ENCODE measurements at places on chromosomes 6 and 20.

- no peak for DNase-seq
These were observed 191.3 kb upstream of the ARID1B start for GRCh38 chr6:156585859-156586258.

DNA sequence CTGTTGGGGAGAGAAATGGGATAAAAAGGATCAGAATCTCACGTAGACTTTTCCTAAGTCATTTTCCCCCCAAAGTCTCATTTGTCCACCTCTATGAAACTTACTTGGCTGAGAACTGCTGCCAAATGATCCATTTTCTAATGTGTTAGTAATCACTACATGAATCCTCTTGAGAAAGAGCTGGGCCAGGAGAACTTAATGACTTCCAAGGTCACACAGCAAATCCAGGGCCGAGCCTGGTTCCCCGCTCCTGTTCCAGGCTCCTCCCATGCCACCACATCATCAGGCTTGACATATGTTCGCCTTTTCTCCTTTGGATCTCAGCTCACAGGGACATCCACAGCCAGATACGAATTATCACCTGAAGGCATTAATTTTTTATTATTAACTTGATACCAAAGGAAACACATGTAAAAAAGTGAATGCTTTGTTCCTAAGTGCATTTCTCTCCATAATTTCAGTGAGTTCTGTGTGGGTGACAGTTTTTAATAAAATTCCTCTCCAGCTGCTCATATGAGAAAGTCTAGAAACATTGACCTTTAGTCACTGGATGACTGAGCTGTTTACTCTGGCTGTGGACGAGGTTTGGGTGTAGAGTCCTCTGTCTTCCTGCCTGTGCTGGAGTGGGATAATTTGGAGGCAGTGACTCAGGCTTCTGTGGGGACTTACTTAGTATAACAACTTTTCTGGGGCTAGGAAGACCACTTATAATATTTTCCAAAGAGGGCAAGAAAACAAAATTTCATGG lies 276.3 kb downstream of the PAX1 start:
- DNase-seq = no peak

- DNase-seq = no peak
These were observed 10.4 kb downstream of the PI16 start for GRCh38 chr6:36964908-36965307.

DNA sequence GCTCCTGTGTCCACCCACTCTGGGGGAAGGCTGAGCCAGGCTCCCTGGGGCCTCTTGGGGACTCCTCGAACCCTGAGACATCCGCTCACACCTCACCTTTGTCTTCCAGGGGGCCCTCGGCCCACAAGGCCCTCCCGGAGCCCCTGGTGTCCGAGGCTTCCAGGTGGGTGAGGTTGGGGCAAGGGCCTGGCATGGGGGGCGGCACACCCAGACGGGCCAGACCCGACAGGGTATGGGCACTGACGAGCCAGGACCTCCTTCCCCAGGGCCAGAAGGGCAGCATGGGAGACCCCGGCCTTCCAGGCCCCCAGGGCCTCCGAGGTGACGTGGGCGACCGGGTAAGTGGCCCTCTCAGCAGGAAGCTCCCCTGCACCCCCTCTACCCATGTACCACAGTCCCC lies 13.4 kb downstream of the COL9A3 start:
- no peak for DNase-seq

DNA sequence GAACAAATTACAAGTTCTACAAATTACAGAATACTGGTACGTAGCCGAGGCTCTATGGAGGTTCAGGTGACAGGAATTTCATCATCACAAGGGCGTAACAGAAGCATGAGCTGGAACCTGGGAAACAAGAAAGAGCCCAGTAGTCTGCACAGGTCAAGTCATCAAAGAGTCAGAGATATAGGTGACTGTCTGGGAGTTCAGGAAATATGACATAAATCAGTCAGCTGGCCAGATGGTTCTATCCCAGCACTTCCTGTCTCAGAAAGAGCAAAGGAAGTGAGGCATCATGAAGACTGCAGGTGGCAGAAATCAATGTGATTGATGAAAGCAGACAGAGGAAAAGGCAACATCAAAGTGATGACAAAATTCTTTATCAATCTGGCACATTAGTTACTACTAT lies 23.3 kb downstream of the MYCT1 start:
- DNase-seq = no peak

GRCh38 chr6:31592396-31592771 lies 422 bp downstream of the NCR3 start:
- no peak for DNase-seq

GRCh38 chr6:24631671-24632070 lies 14.3 kb downstream of the KIAA0319 start:
- no peak for DNase-seq

DNA sequence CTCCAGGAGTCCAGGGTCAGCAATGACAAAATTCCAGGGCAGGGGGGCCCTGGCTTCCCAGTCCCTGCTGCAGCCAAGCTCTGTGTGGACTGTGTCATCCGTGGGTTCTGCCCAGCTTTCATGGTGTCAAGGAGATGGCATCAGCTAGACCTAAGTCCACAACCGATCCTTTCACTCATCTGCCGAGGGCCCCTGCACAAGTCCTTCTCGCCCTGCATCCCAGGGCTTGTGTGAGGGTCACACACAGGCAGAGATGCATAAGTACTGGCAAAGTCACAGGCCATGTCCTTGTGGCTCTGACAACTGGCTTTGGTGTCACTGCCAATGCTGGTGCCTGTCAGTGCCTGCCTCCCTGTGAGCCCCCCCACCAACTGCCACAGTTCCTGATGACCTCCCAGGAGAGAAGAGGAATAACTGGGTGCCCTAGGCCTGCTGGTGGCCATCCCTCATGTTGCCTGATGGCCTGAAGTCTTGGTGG lies 181.4 kb upstream of the CST7 start:
- DNase-seq = no peak

DNA sequence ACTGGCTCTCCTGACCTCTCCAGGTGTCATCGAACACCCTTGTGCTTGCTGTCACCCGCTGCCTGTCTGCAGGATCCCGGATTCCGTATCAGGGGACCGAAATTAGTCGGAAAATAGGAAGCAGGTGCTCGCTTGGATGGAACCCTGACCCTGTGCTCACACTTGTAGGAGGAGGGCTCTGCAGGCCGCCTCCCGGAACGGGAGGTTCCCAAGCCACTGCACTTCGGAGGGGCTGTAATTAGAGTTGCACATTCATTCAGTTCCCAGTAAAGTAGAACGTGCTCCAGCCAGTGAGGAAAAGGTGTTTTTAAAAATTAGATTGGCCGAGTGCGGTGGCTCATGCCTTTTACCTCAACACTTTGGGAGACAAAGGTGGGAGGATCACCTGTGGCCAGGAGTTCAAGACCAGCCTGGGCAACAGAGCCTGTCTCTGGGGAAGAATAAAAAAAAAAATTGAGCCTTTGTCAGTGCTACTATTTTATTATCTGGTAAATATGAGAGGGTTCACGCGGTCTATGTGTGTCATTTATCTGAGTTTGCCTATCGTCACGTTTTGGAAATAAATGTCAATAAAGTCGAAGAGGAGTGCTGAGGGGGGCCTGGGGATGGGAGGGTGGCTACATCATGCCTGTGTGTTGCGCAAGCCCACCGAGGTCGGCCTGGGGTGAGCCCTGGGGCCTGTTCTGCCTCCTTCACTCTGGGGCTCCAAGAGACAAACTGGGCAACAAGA lies 1.5 kb upstream of the GMEB2 start:
- DNase-seq = peak; percentile 79

DNA sequence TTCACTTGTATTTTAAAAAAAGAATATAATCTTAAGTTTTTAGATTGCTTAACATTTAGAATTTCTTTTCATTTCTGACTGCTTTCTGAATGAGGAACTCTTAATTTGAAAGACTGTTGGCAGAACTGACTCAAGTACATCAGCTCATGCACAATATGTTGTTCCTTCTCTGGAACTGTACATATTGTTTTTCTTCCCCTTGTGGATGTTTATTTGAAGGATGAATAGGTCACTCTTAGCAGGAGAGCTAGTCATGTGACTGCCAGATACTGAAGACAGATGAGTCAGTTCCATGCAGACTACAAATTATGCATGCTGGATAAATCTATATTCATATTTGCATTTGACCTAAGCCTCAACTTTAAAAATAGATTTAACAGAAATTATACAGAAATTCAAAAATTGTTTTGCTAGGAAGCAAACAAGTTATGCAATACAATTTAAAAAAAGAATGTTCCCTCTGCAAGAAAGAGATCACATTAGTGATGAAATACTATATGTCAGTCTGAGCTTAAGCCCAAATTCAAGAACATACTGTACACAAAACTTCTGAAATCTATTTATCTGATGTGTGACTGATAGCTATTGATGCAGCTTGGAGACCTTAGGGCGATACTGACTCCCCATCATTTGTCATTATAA lies 1274.9 kb upstream of the GJE1 start:
- DNase-seq = peak; percentile 88

GRCh38 chr20:3209257-3209945 lies at the start of gene ITPA:
ITPA (plus strand) TSS chr20:3209498; CDS start chr20:3209552, 54 bp downstream.
- no peak for DNase-seq

GRCh38 chr6:106963544-106963943 lies 11.0 kb downstream of the CD24 start:
- DNase-seq = no peak

DNA sequence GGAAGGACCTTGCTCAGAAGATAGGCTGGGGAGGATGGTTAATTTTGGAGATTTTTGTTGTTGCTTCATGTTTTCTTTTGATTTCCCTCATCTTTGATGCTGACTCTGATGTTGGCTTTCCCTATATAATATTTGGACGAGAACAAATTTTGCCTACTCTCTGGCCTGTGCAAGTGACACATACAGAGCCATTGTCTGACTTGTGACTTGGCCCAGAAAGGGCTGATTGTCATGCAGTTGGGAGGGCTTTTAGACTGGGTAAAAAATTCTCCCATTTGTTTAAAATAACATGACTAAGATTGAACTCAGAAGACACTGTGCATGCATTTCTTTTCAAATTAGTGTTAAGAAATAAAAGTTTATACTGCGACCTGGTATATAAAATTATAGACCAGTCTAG lies 98.6 kb upstream of the SUPT3H start:
- DNase-seq = no peak

GRCh38 chr6:12608874-12609273 lies 107.7 kb upstream of the PHACTR1 start:
- DNase-seq = no peak

- DNase-seq = no peak
These were observed 529.1 kb upstream of the CITED2 start for GRCh38 chr6:139903411-139904157.

DNA sequence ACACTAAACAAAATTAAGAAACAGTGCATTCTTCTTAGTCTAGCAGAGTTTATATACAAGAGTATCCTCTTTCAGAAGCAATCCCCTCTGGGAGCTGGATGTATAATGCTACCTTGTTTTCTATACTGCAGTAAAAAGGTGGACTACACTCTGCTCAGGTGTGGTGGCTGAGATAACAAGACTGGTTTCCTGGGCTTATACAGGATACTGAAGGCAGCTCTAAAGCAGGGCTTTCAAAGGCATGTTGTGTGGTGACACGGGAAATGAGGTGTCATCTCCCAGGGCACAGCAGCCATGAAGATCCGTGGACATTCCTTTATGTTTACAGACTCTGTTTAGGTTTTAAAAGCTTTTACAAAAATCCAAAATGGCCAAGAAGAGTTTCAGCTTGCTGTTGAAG lies 136.7 kb downstream of the MAP3K4 start:
- DNase-seq = no peak

DNA sequence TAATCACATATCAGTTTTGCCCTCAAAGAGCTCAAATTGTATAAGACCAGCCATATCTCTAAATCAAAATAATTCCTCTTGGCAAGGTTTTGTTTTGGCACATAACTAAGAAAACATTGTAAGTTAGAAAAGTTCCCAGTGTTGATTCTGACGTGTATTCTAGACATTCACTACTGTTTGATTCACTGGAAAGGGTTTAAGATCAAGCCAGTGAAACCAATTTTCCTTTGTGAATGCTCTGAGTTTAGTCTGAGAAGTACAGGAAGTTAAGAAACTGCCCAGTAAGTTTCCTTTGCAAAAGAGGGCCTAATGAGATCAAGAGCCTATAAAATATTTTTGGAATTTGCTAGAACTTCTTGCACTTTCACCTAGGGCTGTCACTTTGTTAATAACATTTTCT lies 143.0 kb downstream of the FNDC1 start:
- DNase-seq = no peak

DNA sequence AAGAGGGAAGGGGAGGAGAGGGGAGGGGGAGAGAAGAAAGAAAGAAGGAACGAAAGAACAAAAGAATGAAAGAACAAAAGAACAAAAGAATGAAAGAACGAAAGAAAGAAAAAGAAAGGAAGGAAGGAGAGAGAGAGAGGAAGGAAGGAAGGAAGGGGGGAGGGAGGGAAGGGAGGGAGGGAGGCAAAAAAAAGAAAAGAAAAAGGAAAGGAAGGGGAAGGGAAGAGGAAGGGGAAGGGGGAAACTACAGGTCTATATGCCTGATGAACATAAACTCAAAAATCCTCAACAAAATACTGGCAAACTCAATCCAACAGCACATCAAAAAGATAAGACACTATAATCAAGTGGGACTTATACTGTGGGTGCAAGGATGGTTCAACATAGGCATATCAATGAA lies 13.7 kb upstream of the LGSN start:
- no peak for DNase-seq

GRCh38 chr20:40563296-40563950 lies 125.6 kb downstream of the MAFB start:
- DNase-seq = no peak

DNA sequence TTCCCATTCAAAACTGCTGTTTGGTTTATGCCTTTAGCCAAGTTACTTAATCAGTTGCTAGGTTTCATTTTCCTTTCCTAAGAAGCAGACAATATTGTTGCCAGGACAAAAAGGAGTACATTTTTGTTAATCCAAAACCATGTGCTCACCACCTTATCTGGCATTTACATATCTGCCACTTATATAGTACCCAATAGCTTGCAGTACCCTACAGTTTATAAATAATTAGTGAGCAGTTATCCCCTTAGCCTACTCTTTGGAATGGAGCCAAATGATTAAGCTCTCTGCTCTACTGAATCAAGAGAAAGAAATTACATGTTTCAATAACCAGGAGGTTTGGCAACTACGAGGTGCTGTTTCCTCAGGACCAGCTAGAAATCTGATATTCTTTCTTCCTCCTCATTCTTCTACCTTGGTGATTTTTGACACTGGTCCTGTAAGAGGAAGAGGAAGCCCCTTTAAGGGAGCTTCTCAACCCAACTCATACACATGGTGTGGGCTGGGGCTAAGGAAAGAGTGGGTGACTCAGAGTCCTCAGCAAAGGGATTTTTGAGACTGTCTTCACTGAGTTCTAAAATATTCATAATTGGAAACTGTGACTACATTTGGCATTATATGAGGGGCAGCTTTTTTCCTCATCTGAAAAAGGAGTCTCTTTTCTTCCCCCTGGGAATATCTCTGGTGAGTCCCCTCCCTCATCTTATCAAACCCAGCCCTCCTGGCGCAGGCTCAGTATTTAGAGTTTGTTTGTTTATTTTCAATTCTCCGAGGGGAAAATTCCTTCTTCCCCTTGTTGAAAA lies 1.5 kb downstream of the ZNFX1 start:
- peak; percentile 59 for DNase-seq

GRCh38 chr6:14110001-14110818 lies 7.4 kb upstream of the CD83 start:
- DNase-seq = no peak

- no peak for DNase-seq
These were observed 93.6 kb upstream of the BHLHE23 start for GRCh38 chr20:63100174-63100925.

GRCh38 chr20:61192337-61192950 lies 59.6 kb upstream of the CDH4 start:
- no peak for DNase-seq
